Suppressor macrophage (primary cell): ENCODE measurements at places on chromosomes 1 and 21.
A peak's percentile ranks its signal among the peaks of the same experiment; 100 is the strongest.

DNA sequence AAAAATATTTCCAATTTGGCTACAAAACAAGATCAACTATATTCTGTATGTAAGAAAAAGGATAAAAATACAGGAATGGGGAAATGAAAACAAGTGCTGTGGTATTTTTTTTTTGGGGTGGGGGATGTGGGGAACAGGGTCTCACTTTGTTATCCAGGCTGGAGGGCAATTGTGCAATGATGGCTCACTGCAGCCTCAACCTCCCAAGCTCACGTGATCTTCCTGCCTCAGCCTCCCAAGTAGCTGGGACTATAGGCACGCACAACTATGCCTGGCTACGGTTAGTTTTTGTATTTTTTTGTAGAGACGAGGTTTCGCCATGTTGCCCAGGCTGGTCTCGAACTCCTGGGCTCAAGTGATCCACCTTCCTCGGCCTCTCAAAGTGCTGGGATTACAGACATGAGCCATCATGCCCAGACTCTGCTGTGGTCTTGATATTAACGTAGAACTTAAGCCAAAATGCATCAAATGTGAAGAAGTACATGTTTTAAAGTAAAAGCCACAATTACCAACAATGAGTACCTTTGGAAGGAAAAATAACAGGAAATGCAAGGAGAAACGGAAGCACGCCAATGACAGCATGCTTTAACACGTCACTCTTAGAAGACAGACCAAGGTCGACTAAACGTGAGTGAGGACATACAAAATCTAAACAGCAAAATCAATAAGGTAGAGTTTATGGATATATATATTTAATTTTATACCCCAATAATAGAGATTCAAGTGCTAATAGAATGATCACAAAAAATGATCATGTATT lies 8.8 kb upstream of the ABCB10 start:
- DNase-seq: peak; percentile 44

DNA sequence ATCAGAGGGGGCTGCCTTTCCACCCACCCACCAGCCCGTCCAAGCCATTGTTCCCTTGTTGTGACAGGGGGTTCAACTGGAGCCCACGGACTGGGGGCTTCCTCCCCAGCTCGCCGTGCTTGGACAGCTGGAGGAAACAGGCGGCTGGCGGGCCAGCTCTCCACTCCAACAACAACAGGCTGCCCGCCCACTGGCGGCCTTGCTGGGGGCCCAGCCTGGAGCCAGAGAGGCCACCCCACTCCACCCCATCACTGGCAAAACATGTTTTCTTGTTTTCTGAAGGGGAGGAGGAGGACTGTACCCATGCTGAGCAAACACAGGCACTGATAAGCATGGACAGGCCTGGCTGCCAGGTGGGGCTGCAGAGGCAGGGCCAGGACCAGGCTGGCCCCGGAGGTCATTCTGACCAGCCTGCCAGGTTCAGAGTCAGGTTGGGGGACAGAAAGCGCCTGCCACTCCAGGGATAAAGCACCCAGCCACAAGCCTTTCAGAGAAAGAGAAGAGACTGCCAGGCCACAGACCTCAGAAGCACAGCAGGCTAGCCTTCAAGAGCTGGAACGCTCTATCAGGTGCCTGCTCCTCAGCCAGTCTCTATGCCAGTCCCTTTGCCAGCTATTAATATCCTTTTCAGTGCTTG lies 32.8 kb downstream of the GJA4 start:
- DNase-seq: no peak

GRCh38 chr21:42392731-42393442 lies 3.0 kb downstream of the TMPRSS3 start:
- no peak for DNase-seq

GRCh38 chr1:243598433-243598832 lies 251.6 kb downstream of the AKT3 start:
- DNase-seq: peak; percentile 66

DNA sequence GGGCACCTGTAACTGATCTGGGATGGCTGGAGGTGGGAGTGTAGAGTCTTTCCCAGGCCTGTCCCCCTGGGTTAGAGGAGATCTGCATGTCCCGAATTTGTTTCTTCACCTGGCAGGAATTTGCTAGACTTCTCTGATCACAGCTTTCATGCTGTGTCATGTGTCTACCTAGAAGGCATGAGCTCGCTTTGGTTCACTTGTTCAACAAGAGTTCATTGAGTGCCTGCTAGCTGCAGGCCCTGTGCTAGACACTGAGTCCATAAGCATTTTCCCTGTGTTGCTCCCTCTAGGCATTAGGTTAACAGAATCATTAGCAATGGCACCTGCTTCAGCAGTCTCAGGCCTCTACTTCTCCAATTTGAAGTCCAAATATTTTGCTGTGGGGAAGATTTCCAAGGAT lies 101.6 kb downstream of the MTR start:
- no peak for DNase-seq

DNA sequence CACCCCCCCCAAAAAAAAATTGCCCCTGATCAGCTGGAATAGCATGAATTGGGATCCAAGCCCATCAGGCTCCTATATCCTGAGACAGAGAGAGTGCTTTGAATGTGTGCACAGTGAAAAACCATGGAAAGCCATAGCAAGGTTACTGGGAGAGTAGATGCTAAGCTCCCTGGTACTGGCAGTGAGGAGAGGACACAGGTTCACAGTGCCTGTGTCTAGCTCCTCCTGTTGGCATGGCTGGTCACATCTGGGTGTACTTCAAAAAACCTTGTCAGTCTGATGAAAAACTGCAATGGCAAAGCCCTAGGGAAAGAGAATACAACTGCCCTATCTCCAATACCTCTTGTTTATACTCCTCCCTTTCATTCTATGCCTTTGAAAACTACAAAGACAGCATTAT lies 12.9 kb downstream of the COPA start:
- no peak for DNase-seq

DNA sequence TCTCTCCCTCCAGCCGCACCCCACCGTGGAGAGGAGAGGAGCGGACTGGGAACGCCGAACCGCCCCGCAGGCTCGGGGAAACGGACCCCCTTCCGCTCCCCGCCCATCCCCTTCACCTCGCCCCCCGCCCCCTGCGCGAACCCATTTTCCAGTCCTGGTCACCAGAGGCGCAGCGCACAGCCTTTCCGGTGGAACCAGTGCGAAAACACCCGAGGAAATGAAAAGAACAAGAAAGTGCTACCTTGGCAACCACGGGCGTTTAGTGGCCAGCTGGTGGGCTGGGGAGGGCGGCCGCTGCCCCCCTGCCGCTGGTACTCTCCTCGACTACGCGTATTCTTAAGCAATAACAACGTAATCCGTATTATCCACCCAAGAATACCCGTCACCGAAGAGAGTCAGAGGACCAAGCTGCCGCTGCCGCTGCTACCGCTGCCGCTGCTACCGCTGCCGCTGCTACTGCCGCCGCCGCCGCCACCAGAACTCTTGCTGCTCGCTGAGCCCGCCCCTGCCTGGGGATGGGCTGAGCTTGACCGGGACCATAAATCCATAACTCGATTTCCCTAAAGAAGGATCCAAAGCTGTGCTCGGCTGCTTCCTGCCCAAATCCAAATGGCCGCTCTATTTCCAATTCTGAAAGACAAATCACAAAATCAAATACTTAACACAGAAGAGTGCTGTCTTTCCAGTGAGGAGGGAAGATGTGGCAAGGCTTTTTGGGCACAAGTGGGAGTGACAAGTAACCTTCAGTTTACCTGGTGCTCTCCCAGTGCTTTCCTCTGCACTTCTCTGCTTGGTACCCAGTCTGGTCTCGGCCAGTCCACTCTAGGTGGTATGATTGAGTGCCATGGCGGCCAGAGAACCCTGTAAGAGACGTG lies 125.2 kb upstream of the DPYD start:
- DNase-seq: peak; percentile 47

GRCh38 chr1:41446851-41447610 lies 37.5 kb downstream of the EDN2 start:
- no peak for DNase-seq

DNA sequence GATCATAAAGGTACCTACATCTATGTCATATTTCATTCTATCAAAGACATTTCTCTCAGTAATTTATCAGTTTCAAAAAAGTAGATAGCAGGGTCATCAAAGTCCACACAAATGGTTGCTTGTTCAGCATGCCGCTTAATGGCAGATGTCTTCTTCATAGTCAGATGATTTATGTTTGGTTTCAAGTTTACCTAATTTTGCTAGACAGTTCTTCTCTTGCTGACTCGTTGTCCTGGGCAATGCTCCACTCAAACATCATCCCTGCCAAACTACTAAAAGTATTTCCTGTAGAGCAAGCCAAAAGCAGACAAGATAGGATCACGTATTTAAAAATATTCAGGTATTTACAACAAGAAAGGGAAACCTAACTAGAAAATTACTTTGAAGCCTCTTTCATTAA lies 13.6 kb downstream of the NUP210L start:
- DNase-seq: no peak

DNA sequence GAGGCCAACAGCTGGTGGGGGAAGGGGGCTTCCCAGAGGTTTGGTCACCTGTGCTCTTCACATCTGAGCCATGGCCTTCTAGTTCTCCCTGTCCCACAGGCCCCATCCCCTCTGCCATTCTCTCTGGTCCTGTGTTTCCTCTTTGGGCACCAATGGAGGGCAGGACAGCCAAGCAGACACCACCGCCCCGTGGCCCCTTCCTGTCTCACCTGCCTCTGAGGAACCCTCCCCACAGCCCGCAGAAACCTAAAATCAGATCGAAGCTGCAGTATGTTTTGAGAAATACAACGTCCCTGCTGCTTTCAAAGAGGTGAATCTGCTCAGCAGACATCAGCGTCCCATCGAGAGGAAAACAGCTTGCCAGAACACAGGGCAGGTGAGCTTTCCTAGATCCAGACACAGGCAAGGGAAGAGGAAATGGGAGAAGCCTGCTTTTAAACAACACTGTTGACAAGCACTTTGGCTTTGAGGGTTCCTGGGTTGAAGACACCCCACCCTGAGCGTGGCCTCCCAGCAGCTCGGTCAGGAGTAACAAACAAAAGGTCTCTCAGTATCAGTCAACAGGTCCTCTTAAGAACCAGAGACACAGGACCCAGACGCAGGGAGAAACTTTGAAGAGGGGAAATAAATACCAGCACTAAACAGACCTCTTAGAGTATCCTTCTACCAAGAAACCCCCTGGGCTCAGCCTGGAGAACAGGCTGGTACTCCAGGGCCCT lies 2.3 kb downstream of the PANK4 start:
- DNase-seq: no peak
